Cardiac septum (tissue), 1 donor: ENCODE measurements at places on chromosomes 2 and 18.

GRCh38 chr2:17146358-17146757, 371.9 kb downstream of the RAD51AP2 start:
- DNase-seq = no peak

GRCh38 chr2:159227467-159227866, 59.0 kb downstream of the WDSUB1 start:
- DNase-seq = no peak

DNA sequence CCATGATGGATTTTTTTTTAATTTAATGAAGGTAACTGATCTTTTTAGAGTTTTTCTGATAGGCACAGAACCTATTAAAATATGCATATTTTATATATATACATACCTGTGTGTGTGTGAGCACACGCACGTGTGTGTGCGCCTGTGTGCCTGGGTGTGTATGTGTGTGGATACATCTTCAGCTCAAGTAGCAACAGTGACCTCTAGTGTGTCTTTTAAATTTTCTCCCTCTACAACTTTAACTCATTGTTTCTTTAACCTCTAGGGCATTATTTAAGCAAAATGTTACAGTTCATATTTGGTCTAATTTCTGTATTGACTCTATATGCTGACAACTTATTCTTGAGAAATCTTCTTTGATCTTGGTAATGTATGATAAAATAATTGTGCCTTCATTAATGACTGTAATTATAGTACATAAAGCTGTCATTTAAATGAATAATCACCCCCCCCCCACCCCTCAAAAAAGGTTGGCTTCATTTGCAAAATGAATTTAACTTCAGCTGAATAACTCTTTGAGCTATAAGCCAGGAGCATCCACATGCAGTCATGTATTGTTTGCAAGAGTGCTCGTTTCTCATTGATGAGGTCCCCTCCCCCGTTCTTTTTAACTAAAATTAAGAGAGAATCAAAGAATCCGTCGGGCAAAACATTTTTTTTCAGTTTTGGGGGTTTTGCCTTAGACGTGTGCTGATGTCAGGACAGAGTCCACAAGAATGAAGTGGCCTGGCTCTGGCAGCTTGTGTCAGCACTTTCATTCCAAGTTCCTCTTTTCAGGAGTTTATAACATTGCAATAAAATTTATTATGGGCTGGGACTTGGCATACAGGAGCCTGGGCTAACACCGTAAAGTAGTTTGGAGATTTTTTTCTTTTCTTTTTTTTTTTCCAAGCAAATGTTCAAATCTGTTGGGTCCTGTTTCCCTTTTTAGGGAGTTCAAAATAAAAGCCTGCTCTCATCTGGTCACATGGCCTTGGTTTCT, 80.0 kb downstream of the ETAA1 start:
- no peak for DNase-seq

GRCh38 chr2:165576409-165577154, 107.1 kb downstream of the CSRNP3 start:
- DNase-seq = no peak

DNA sequence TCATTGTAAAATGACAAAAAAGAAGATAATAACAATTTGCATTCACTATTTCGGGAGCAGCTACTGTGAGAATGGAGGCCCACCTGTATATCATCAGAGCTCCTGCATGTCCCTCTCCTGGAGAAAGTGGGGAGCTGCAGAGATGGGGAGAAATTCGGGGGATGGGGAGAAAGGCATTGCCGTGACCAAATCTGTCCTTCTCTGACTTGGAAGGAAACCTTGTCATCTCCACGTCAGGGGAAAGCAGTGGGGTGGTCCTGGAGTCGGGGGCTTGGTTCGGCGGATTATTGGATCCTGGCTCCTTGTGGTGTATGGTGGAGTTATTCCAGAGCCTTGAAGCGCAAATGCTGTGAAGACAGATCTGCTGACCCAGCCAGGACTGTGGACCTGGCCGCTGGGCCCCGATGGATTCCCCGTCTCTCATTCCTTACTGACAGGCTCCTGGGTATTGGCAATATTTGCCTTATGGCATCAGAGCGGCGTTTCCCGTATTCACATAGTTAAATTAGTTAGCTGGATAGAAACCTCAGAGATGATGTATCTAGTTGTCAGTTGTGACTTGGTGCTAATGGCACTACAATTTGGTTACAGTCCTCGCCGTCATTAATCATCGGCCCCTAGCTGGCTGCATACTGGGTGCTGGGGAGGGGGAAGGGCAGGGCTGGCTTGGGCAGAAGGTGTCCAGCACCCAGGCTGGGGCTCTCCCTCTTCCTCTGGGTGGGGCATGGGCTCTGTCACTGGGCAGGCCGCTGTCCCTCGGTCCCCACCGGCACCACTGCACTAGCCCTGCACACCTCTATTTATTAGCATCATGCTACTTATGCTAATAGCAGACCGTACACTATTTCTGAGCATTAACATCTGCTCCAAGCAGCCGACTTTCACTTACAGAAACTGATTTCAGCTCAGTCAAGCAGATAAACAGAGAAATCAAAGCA, 31.7 kb downstream of the CELF4 start:
- no peak for DNase-seq

DNA sequence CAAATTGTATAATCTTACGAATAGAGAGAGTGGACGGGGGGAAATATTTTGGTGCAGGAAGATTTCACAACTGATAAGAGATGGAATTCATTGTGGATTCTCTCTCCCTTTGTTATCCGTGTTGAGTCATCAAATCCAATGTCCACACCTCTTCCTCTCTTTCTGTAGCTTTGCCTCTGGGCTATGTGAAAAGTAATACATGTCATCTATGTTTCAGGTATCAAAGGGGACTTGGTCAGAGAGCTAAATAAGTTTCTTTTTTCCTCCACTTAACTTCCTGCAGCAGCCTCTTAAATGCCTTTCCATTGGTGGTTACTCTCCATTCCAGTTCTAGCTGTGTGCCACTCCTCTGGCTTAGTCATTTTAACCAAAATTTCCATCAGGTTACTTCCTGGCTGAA, 169.3 kb upstream of the NXPH2 start:
- DNase-seq = no peak

DNA sequence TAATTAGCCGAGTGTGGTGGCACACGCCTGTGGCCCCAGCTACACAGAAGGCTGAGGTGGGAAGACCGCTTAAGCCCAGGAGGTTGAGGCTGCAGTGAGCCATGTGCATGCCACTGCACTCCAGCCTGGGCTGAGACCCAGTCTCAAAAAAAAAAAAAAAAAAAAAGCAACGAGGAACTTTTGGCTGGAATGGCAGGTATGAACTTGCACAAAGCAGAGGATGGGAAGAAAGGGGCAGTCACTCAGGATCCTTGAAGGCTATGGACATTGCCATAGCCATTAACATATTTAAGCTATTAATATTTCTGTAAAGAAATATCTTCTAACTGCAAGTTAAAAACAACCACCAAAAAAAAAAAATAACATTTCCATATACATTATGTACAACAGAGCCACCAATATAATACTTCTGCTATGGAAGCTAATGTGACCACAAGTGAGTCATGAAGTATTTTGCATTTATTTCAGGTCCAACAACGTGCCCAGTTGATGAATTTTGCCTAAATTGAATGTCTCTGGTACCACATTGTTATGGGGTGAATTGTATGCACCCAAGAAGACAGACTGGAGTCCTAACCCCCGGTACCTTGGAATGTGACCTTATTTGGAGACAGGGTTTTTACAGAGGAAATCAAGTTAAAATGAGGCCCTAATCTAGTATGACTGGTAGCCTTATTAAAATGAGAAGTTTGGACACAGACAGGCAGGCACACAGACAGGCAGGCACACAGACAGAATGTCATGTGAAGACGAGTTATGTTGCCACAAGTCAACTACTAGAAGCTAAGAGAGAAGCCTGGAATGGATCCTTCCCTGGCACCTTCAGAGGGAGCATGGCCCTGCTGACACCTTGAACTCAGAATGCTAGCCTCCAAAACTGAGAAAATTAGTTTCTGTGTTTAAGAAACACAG, 102.8 kb downstream of the RBMS1 start:
- no peak for DNase-seq

GRCh38 chr2:108345951-108346350, 31.8 kb upstream of the SULT1C4 start:
- DNase-seq = no peak

DNA sequence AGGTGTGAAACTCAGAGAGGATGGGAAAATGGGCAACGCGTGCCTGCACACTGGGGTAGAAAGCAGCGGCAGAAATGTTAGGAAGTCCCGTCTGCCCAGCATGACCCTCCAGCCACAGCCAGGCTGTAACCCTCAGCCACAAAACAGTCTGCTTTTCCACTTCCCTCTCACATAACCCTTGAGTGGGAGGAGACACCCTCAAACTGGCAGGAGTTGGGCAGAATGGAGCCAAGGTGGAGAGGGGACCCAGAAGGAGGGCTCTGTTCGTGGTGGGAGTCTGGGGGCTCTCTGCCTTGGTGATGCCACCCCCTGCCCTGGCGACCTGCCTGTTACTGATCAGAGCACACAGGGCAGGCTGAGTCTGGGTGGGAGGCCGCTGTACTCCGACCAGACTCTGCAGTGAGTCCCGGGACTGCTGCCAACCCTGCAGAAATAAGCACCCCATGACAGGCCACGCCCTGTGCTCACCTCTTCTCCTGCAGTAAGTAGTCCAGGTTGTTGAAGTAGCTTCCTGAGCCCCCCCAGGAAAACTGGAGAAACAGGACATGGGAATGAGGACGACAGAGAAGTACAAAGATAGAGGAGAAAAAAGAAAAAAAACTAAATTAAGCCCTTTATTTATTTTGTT, 16.0 kb downstream of the FAM178B start:
- no peak for DNase-seq

DNA sequence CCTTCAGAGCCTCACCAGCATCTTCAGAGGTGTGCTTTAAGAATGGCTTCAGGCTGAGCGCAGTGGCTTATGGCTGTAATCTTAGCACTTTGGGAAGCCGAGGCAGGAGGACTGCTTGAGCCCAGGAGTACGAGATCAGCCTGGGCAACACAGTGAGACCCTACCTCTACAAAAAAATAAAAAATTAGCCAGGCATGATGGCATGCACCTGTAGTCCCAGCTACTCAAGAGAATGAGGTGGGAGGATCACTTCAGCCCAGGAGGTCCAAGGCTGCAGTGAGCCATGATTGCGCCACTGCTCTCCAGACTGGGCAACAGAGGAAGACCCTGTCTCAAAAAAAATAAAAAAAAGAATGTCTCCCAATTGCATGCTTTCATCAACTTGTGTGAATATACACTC, 133.3 kb upstream of the ARL5A start:
- DNase-seq = no peak

- DNase-seq = no peak
These were observed 46.2 kb downstream of the PKP4 start for GRCh38 chr2:158502974-158503373.

GRCh38 chr2:172863341-172863740, 127.7 kb downstream of the RAPGEF4 start:
- DNase-seq = no peak

DNA sequence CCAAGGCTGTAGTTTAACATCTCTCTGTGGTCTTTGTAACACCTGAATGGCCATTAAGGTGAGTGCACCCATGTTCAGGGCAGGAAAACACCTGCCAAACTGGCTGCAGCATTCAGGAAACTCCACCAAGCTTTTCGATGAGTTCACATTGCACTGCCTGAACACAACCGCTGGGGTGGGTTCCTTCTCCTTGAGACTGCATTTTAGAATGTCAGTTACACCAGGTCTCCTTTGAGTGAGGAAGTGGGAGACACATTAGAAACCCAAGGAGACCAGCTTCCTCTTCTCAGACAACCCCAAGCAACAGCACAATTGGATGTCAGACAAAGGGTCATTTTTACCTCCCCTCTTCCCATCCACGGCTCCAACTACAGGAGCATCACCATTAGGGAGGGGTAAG, 35.2 kb downstream of the CYRIA start:
- no peak for DNase-seq

- DNase-seq = no peak
These were observed 78.7 kb downstream of the MYOM1 start for GRCh38 chr18:3140986-3141639.

DNA sequence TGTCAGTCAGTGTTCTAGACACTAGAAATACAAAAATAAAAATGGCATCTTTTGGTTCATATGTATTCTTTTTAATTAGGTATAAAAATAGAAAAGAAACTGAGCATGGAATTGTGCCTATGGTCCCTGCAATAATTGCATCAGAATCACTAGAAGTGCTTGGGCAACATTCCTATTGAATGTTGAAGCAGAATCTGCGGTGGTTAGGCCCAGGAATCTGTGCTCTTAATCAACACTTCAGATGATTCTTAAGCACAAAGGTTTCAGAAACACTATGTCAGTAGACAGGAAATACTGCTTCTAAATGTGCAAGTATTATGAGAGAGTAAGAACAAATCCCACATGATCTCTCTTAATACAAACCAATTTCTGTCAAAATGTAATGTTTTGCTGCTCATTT, 20.3 kb upstream of the RBBP8 start:
- DNase-seq = no peak
